Prostate gland (tissue), 2 donors: ENCODE measurements at places on chromosomes 12 and 14.
A peak's percentile ranks its signal among the peaks of the same experiment; 100 is the strongest.

GRCh38 chr12:110913119-110914056, 7.0 kb downstream of the MYL2 start:
- DNase-seq, result no peak

GRCh38 chr14:49882826-49883694, 9.8 kb upstream of the ARF6 start:
- no peak for DNase-seq

DNA sequence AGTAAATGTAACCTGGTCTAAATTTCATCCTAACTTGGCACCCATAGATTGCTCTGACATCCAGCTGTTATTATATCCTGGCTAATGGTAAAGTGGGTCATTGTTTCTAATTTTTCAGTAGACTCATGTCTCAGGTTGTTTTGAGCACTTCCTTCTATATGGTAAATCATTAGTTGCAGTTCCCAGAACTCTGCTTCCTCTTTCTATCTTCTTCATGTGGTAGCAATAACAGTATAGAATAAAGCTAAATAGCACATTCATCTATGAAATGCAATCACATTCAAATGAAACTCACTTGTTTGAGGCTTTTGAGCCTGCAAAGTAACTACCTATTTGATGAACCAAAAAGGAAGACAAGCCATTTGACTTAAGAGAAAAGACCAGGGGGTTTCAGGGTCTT, 65.1 kb upstream of the GZMB start:
- DNase-seq, result no peak

DNA sequence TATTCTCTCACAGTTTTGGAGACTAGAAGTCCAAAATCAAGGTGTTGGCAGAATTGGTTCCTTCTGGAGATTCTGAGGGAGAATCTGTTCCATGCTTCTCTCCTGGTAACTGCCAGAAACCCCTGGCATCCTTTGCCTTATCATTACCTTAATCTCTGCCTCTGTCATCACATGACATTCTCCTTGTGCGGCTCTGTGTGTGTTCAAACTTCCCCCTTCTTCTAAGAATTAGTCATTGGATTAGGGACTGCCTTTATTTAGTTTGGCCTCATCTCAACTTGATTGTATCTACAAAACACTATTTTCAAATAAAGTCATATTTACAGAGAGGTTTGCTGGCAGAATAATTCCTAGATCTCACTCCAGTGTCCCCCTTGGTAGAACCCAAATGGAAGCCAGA, 68.9 kb downstream of the ZNF641 start:
- no peak for DNase-seq

- DNase-seq, result no peak
Observed at GRCh38 chr12:464484-465267, 4.9 kb downstream of the B4GALNT3 start.

DNA sequence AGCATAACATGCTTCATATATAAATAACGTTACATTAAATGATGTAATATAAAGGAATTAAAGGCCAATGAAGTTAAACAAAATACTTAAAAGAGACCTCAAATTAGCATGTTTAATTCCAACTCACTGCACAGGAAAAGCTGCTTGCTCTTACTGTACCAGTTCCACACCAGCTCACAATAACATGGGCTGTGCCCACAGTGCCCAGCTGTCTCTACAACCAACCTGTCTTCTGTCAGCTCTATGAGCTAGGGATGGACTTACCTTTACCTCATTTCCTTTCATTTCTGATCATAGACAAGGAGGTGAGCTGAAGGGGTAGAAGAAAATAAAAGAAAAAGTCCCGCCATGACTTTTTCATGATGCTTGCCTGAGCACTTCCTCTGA, 64.8 kb downstream of the NKX2-1 start:
- no peak for DNase-seq

GRCh38 chr14:104687601-104688504, 1.6 kb upstream of the INF2 start:
- DNase-seq, result peak; percentile 85

- no peak for DNase-seq
Observed at GRCh38 chr14:76430017-76430416, 54.1 kb downstream of the ESRRB start.

DNA sequence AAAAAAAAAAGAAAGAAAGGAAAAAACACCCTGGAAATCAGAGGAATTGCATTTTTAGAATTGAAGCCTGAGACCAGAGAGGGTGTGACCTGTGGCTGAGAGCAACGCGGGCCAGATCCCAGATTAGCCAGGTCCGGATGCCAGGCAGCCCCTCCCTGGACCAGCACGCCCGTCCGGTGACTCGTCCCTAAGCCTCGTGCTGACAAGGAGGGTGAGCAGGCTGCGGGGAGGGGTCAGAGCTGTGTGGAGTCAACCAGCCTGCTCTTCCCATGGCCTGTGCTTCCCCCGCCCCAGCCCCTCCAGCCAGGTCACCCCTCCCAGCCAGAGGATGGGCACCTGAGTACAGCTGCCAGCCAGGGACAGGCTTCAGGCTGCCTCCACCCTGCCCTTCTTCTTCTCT, 4.2 kb upstream of the KLC1 start:
- peak; percentile 33 for DNase-seq

DNA sequence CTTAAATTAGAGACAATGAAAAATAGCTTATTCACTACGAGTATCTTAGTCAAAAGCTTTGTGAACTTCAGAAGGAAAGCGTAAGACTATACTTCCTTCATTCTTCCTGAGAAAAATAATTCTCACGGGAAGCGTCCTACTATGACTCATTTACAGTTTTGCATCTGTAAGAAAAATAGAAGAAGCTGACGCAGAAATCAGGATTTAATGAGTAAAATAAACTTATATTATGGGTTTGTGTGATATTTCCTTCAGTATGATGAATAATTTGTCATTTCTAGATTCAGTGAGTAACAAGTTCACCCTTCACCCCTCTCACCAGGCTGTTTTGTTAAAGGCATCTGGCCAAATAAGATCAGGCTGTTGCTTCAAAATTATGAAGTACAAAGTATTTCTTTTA, 17.8 kb upstream of the PDE3A start:
- DNase-seq, result no peak

- DNase-seq, result no peak
Observed at GRCh38 chr14:72643317-72643801, 250.5 kb downstream of the DPF3 start.

DNA sequence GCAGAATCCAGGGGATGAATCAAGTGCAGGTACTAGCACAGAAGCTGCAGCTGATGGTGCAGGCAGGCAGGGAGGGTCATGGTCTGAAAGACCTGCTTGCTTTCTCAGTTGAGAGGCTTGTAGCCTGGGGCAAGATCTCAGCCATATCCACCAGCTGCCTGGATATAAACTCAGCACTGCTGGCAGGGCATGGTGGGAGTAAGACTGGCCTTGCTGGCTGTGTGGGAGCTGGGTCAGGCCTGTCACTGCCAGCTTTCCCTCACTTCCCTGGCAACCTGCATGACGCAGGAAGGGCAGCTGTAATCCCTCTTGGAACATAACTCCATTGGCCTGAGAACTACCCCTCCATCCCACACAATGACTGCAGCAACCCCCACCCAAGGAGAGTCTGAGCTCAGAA, 230.1 kb downstream of the ANO6 start:
- no peak for DNase-seq

DNA sequence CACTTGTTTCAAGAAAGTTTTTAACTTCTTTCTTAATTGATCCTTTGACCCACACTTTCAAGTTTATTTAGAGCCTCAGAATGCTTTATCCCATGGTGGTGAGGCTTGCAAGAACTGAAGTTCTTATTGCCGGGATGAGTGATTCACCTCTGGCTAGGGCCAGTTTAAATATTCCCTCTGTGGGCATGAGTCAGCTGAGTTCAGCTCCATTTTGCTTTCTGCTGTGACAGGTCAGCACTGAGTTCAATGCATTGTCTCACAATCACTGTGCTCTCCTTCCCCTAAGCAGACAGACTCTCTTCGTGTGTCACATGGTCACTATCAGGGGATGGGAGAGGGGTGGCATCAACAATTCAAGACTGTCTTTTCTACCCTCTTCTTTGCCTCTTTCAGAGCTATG, 514.6 kb upstream of the FBXO33 start:
- no peak for DNase-seq

DNA sequence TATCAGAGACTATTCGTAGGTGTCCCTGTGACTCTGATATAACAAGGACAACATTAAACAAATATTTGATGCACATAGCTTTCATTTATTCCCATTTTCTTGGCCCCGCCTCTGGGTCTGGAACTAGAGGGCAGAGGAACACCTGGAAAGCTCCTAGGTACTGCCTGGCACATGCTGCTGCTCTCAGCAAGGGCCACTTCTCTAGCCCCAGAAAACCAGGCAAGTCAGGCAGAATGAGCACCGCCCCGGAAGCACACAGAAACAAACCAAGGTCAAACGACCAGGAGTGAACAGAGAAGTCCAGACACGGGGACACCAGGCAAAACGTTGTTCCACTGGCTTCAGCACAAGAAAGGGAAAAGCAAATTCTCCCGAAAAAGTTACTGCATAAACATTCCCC, 76.1 kb downstream of the TTC7B start:
- no peak for DNase-seq

DNA sequence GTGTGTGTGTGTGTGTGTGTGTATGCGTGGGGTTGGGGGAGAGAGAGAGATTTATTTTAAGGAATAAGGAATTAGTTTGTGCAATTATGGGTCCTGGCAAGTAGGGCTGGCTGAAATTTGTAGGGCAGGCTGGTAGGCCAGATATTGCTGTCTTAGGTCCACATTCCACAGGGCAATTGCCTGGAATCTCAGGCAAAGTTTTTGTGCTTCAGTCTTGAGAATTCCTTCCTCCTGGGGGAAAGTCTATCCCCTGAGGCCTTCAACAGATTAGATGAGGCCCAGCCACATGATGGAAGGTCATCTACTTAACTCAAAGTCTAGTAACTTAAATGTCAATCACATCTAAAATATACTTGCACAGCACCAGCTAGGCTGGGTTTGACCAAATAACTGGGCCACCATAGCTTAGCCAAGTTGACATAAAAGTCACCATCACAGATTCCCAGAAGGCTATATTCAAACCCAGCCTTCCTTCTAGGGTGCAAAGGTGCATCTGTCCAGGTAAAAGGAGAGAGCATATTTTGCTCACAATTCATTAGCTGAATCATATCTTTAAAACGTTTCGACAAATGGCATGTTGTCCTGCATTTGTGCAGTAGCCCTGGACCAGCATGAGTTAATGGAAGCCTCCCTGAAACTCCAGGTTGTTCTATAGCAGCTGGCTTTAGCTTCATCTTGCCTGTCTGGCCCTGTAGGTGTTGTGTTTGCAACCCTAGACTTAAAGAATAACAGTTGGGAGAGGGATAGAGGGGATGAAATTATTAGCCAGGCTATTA, 63.1 kb downstream of the C14orf132 start:
- DNase-seq, result no peak

DNA sequence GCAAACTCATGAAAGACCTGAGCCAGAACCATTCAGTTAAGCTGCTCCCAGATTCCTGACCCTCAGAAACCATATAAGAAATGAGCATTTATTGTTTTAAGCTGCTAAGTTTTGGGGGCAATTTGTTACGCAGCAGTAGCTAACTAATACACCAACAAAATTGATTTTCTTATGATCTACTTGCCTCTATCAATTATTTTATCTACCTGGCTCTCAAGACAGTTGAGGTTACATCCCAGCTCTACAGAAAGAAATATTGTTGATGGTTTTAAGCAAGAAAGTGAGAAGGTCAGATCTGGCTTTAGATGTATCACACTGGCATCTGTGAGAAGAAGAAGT, 103.1 kb upstream of the MDM1 start:
- DNase-seq, result no peak

GRCh38 chr12:116071555-116072230, 205.8 kb downstream of the MED13L start:
- no peak for DNase-seq

DNA sequence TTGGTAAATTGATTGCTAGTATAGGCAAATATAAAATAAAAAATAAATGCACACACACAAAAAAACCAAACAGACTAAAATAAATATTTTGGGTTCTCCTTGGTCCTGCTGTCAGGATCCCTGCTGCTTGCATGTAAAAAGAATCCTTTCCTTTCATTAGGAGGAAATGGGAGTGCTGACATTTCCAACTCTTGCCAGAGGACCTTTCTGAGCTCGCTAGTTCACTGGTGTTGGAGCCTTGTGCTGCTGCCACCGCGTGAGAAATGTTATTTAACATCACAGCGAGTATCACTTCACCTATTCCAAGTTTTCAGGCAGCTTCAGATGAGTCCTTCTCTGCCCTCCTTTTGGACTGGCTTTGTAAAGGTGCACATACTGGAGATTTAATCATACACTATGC, 358.9 kb downstream of the NPAS3 start:
- DNase-seq, result no peak

DNA sequence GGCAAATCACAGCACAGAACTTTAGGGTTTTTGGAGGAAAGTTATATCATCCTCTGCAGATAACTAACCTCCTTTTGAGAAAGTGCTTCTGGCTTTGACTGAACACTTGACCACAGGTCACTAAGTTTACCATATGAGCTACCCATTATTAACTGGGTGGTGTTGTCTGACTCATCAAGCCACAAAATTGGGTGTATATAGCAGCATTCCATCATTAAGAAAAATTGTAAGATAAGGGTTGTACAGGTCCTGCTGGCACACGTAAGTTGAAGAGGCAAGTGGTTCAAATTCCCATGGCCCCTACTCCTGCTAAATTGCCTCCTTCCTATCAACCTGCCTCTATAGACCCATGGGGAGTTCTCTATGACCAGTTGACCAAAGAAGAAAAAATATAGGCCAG, 39.5 kb downstream of the L2HGDH start:
- DNase-seq, result no peak

GRCh38 chr14:73500360-73500759, 9.6 kb downstream of the RIOX1 start:
- no peak for DNase-seq

GRCh38 chr12:30959110-30959710, 32.7 kb downstream of the TSPAN11 start:
- no peak for DNase-seq

DNA sequence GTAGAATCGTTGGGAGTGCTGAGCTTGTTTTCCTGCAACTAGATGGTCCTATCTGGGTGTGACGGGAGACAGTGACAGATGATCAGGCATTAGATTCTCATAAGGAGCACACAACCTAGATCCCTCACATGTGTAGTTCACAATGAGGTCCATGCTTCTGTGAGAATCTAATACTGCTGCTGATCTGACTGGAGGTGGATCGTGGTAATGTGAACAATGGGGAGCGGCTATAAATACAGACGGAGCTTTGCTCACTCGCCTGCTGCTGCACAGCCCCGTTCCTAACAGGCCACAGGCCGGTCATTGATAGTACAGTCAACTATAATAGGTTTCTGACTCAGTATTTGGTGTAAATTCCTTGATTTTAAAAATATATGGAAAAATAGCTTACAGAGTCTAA, 138.8 kb downstream of the GLT1D1 start:
- DNase-seq, result no peak
